A549 treated with RU486 at 1 μM for 4 hours (cell line): ENCODE measurements at places on chromosomes 4 and X. TPM values are rescaled to one million over a fixed set of nuclear protein-coding genes. Genes with fewer than 3 reads are reported as not detected.

Gene FAM120C
- total RNA-seq = 3.4 to 5.9 TPM (median 5.0 TPM) in 5 replicates

Gene GNRHR
- not detected in 5 replicates for total RNA-seq

Gene NAA11
- not detected in 5 replicates for total RNA-seq

Gene CORIN
- 0.02 TPM in 1 of 5 replicates, not detected in the others for total RNA-seq

Gene SLC30A9
- total RNA-seq = 17.5 to 37.7 TPM (median 26.6 TPM) in 5 replicates

Gene DNAAF6
- not detected in 5 replicates for total RNA-seq

Gene SLC16A2
- total RNA-seq = 24.6 to 29.4 TPM (median 26.4 TPM) in 5 replicates

Gene CT45A1
- not detected in 5 replicates for total RNA-seq

Gene ERAS
- total RNA-seq = 0.13 TPM in 1 of 5 replicates, not detected in the others

Gene PRICKLE3
- 16.1 to 21.8 TPM (median 19.4 TPM) in 5 replicates for total RNA-seq

Gene RHOXF1
- total RNA-seq = not detected in 5 replicates

Gene SLC10A7
- total RNA-seq = 1.1 to 3.0 TPM (median 2.1 TPM) in 5 replicates

Gene LPAR4
- not detected in 5 replicates for total RNA-seq

Gene KIT
- not detected in 5 replicates for total RNA-seq
